ENCODE measurements at places on chromosomes 4 and X.
A peak's percentile ranks its signal among the peaks of the same experiment; 100 is the strongest.

- DNase-seq: no peak
These were observed 220.4 kb downstream of the SPRY1 start for GRCh38 chr4:123616951-123617461.

DNA sequence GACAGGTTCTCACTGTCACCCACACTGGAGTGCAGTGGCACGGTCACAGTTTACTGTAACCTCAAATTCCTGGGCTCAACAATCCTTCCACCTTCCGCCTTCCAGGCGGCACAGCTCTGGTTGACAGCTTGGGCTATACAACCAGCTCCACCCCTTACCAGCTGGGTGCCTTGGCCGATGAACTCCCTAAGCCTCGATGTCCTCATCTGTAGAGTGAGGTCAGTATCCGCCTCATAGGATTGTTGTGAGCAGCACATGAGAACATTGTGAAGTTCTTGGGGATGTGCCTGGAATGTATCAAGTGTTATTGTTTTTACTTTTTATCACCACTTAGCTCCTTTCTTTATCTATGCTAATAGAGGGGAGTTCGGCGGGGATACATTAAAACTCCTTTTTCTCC lies 23.3 kb downstream of the UCHL1 start:
- no peak for DNase-seq

DNA sequence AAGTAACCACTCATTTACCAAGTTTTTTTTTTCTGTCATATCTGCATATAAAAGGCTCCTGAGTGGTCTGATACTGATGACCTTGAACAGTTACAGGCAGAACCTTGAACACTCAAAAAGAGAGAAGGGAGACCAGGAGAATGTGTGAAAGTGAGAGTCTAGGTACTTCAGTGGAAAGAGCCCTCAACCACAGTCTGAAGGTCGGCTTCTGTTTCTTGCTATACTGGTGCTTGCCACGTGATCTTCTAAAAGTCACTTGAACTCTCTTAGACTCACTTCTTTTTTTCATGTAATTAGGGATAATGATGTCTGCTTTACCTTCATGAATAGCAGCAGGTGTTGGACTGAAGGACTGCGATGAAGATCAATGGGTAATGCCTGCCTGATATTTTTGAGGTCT lies 22.8 kb downstream of the GABRB1 start:
- no peak for DNase-seq

DNA sequence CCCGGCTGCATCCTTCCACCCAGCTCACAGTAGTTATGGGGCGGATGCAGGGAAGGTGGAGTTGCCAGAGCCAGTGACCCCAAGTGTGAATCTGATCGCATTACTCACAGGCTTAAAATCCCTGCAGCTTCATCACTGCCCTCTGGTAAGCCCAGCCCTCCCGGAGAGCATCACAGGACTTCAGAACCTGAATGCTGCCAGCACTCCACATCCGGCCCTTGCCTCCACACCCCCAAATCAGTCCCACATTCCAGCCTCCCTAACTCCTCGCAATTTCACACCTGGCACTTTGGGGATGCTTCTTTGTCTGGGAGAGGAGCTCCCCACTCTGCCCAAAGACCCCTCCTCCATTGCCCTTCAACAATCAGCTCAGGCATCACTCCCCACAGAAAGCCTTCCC lies 15.6 kb downstream of the RASL11B start:
- DNase-seq: no peak

DNA sequence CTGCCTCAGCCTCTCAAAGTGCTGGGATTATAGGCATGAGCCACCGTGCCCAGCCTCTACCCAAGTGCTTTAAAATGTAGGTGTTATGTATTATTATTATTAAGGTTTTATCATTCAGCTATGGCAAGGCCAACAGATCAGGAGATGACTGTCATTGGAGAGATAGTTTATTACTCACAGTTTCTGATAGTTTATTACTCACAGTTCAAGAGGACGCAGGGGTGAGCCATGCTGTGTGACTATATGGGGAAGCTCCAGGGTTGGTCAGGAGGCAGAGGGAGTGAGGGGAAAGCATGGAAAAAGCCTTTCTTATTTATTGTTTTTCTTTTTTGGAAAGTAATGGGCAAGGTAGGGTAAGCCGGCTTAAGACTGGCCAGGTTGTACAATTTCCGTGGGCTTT lies 25.4 kb upstream of the ARSD start:
- no peak for DNase-seq

DNA sequence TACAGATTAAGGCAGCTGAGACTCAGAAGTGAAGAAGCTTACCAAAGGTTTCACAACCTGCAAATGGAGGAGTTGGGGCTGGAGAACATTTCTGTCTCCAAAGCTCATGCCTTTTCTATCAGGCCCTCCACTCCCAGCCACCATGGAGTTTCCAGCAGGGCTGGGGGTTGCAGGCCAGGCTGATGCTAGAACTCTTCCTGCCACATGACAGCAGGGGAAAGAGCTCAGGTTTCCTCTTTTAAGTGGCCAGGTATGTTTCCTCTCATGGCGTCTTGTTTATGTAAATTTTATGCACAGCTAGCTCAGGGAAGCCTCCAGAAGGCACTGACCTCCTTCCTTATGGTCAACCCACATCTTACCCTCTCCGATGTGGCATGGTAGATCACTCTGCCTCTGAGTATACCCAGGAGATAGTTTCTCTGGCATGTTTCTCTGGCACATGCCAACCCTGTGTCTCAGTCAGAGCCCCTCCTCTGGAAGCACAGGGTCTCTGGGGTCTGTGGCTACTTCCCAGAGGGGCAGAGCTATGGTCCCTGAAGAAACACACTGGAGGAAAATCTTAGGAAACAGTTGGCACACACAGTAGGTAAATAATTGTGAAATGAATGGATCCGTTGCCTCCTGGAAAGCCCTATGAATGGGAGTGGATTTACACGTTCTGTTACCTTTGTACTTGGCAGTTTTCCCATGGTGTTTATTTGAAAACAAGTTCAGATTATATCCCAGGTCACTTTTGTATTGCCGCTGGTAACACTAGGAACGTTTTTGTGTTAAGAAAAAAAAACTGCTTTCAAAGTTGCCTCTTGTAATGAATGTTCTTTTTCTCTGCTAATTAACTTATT lies 28.9 kb downstream of the PDK3 start:
- DNase-seq: peak; percentile 38

DNA sequence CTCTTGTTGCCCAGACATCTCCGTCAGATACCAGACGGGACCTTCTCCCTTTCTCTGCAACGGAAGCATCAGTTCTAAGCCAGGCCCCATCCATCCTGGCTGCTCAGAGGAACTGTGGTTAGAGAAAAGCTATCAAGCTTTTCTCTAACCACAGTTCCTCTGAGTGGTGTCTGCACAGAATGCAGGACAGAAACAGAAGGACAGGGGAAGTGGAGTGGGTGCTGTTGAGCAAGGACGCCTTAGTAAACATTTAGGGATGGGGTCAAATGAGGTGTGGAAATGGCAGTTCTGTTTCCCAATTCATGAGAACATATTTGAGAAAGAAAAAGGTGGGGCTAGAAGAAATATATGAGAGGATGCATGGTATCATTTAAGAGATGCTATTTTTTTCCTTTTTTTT lies 283.8 kb downstream of the CRLF2 start:
- no peak for DNase-seq

- no peak for DNase-seq
These were observed 2493.3 kb downstream of the ARAP2 start for GRCh38 chr4:33751050-33751449.

DNA sequence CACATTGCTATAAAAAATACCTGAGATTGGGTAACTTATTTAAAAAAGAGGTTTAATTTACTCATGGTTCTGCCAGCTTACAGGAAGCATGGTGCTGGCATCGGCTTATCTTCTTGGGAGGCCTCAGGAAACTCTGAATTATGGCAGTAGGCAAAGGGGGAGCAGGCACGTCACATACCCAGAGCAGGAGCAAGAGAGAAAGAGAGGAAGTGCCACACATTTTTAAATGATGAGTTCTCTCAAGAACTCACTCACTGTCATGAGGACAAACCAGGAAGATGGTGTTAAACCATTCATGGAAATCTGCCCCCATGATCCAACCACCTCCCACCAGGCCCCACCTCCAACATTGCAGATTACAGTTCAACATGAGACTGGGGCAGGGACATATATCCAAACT lies 10.0 kb upstream of the AFF1 start:
- peak; percentile 31 for DNase-seq

DNA sequence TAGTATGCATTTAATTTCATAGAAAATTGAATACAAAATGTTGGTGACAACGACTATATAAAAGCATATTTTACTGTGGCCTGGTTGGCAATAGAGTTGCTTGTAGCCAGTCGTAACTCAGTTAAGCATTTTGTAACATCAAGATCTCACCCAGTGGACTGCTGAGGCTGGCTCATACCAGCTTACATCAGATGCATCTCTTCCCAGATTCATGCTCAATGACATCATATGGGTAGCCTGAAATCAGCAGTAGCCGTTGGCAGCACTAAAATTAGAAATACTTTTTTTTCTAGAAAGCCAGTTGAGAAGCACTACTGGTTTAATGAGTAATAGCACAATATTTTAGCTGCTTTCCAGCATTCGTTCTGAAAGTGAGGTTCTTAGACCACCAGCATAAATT lies 341.2 kb downstream of the TECRL start:
- DNase-seq: no peak

- DNase-seq: no peak
These were observed 77.9 kb downstream of the HPGD start for GRCh38 chr4:174444390-174444789.

- no peak for DNase-seq
These were observed 76.2 kb downstream of the MTMR1 start for GRCh38 chrX:150769408-150769807.

DNA sequence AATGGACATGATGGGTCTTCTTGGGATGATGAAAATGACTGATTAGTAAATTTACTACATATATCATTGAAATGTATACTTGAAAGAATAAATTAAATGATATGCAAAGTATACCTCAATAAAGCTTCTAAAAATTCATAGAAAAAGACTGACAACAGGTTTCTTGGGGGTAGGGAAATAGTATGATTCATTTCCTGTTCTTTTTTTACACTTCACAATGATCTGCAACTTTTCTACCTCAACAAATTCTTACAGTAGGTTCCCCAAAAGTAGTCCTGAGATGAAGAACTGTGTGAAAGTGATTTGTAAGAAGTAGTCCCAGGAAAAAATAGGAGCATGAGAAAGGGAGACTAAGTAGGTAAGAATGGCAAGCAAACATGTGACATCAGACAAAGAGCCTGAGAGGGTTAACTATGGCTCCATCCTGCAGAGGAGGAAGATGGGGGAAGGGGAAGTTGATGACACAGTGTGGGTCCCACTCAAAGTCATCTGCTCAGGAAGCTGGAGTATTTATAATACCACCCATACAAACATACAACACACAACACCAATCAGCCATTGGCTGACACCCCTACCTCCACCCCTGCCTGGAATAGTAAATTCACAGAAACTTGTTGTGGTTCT lies 73.9 kb downstream of the ARHGAP6 start:
- no peak for DNase-seq

GRCh38 chr4:111937368-111937767 lies 207.9 kb upstream of the FAM241A start:
- DNase-seq: peak; percentile 51

GRCh38 chr4:116577321-116577720 lies 508.1 kb downstream of the TRAM1L1 start:
- no peak for DNase-seq

DNA sequence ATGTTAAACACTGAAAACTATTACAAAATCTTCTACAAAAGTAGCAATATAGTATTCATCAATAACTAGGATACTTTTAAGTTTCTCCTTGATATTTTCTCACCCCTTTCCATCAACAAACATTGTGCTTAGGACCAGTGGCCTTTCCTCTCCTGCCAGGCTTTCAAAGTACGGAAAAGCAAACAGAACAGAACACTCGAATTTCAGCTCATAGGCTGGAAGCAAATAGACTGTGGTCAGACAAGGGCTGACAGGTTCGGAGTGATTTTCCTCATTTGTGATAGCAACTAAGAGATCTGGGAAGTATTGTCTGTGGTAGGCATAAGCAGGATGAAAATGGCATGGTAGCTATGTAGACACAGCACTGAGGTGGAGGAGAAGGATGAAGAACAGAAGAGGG lies 68.6 kb upstream of the SORBS2 start:
- peak; percentile 33 for DNase-seq

- DNase-seq: no peak
These were observed 72.3 kb downstream of the SLIT2 start for GRCh38 chr4:20323991-20324390.

GRCh38 chr4:169335331-169335730 lies 64.6 kb upstream of the SH3RF1 start:
- no peak for DNase-seq

DNA sequence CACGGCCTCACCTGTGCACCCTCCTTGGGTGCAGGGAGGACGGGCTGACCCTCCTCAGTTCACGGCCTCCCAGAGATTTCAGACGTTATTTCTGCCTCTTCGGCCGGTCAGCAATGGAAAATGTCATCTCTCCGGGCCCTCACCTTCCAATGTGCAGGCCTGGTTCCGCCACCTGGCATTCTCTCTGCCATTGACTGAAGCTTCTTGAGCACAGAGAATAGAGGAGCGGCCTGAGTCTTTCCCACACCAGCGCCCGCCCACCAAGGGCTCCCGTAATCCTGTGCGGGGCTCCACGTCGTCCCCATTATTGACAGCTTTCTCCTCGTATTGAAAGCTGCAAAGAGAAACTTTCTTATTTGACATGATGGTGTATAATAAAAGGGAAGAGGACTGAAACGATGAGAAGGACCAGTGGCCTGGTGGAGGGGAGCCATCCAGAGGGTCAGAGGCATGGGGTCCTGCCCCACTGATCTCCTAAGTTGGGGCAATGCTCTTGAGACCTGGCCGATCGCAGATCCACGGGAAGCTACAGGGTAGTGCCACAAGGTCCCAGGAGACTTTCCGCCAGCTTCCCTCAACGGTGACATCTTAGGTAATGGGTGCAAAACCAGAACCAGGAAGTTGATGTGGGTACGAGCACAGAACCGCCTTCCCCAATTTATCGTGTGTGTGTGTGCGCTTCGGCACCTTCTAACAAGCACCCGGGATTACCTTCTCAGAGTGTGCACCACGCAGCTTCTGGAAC lies 20.6 kb downstream of the HTRA3 start:
- DNase-seq: no peak

DNA sequence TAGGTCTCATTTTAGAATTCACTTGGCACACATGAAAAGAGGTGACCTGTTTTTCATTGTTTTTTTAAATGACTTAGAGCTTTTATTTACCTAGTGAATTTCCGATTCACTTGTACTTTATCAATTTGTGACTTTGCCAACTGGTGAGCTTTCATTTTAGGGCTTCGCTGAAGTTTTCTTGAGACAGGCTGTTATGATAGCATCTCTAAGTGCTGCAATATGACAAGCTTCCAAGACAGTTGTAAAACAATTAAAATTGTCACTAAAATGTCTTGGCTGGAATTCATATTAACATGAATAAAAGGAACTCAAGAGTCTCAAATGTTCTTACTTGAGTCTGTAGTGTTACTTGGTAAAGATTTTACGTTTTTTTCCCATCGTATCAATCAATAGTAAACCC lies 831.7 kb upstream of the GRID2 start:
- DNase-seq: no peak

DNA sequence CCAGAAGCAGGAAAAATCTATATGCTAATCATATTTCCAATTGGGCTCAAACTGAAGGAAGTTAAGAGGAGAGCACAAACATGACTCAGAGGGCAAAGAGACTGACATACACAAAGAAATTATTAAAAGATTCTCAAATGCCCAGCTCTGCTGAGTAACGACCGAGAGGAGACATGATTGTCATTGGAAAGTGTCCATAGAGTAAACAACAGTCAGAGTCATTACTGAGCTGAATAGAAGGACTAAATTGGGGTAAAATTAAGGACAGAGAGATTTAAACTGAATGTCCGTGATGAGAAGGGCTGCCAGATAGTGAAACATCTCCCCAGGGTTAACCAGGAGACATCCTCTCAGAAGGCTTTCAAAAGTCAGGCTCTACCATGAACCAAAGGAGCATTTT lies 111.2 kb upstream of the GALNT7 start:
- no peak for DNase-seq

- DNase-seq: no peak
These were observed 8.8 kb upstream of the CHRDL1 start for GRCh38 chrX:110804446-110804845.
